ENCODE measurements at places on chromosomes 2 and 18.

GRCh38 chr2:208466151-208466919, 59.7 kb downstream of the PTH2R start:
- DNase-seq, result peak; percentile 13

GRCh38 chr2:239193925-239194677, 206.7 kb downstream of the HDAC4 start:
- DNase-seq, result no peak

GRCh38 chr2:113056521-113056920, 2.5 kb upstream of the IL36RN start:
- DNase-seq, result no peak

DNA sequence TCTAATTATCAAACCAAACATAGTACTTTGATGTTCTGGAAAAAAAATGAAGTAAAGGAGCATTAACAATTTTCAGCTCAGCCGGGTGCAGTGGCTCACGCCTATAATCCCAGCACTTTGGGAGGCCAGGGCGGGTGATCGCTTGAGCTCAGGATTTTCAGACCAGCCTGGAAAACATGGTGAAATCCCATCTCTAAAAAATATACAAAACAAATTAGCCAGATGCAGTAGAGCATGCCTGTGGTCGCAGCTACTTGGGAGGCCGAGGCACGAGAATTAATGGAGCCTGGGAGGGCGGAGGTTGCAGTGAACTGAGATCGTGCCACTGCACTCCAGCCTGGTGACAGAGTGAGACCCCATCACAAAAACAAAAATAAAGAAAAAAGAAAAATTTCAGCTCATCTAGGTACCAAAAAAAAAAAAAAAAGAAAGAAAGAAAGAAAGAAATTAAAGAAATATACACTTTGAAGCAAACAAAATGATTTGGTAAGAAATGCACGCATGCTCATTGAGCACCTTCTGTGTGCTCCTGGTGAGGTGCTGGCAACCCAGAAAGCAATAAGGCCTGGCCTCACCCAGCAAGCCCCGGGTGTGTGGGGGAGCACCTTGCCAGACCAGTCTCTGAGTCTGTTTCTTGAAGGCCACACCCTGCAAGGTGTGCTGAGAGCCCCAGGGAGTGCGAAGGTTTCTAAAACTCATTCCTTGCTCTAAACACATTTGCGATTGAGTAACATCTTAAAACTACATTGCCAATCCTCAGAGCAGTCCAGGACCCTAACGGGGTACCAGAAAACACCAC, 133.5 kb downstream of the TFCP2L1 start:
- DNase-seq, result no peak

DNA sequence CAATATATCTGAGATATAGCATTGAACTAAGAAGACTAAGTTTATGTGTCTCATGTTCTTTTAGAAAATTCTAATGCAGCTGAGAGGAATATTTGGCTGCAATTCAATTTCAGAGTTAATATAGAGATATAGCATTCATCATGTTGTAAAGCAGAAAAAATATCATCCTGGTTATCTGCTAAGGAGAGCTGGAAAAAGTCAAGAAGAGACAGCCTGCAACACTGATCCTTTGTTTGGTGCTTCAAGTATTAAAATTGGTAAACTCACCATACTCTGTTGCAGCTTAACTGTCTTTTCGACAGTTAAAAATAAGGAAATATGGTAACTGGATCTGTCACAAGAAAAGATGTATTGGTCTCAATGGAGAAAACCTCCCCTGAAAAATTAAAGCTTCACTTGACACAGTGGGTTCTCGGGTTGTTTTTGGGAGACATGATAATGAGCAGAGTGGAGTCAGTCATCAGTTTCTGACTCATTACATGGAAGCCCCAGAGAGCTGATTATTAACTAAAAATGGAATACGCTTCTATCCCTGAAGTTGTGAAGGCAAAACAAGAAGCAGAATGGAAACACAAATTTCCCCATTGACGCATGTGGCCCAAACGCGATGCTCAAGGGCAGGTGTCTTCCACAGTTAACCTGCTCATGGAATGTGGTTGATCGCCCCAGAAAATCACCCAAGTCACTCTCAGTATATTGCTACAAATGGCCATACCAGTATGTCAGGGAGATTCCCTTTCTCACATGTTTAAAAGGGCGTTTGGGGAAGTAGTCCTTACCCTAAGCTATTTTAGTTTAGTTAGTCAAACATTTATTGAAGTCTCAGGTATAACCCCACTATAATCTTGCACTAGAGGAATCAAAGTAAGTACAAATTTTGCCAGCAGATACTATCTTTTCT, 8.2 kb downstream of the BCL2 start:
- no peak for DNase-seq

Data from activated T-cell treated with anti-CD3 and anti-CD28 coated beads, Interleukin-2, amount 50 U/mL, for 72 hours (primary cell).